ENCODE measurements at places on chromosomes 12 and 14. TPM values are rescaled to one million over a fixed set of nuclear protein-coding genes. Genes with fewer than 3 reads are reported as not detected.

- DNase-seq = no peak
- H3K4me1 ChIP-seq = no peaks in the 10 kb centered on the region
- no peak overlapping the region for H3K27ac ChIP-seq
- H3K4me3 ChIP-seq = no peak overlapping the region
Observed at GRCh38 chr14:104935955-104936354, 11.3 kb downstream of the PLD4 start.

GRCh38 chr14:68701001-68701741 is 91.7 kb downstream of the ZFP36L1 start:
- no peak overlapping the region for H3K27ac ChIP-seq
- peaks cover 18% of the 10 kb centered on the region for H3K27me3 ChIP-seq
- H3K4me3 ChIP-seq = no peak overlapping the region

The IQSEC3 gene
- not detected for total RNA-seq

The FAM161B gene
- total RNA-seq = 2.0 TPM

DNA sequence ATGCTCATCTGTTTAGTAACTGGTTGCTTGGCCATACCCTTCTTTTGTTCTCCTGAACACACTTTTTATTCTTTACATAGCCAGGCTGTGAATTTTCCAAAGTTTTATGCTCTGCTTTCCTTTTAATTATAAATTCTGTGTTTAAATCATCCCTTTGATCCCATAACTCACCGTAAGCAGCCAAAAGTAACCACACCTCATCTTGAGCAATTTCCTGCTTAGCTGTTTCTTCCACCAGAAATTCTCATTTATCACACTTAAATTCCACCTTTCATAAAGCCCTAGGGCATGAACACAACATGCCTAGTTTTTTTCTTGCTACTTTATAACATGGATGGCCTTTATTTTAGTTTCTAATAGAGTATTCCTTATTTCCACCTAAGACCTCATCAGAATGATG is 510.7 kb downstream of the C12orf50 start:
- H3K27me3 ChIP-seq = no peaks in the 10 kb centered on the region
- H3K4me3 ChIP-seq = no peak overlapping the region
- H3K36me3 ChIP-seq = no peaks in the 10 kb centered on the region
- no peak overlapping the region for H3K27ac ChIP-seq
- no peak for DNase-seq
- H3K4me1 ChIP-seq = no peaks in the 10 kb centered on the region
